ENCODE measurements at places on chromosomes 16 and 17.

GRCh38 chr17:40516581-40517285 is 15.3 kb upstream of the TNS4 start:
- DNase-seq = no peak
- H3K27ac ChIP-seq = no peak overlapping the region
- H3K4me3 ChIP-seq = no peak overlapping the region
- H3K36me3 ChIP-seq = no peaks in the 10 kb centered on the region

GRCh38 chr17:30568117-30568430 is 90.9 kb downstream of the GOSR1 start:
- H3K4me1 ChIP-seq = peaks cover 9% of the 10 kb centered on the region
- no peaks in the 10 kb centered on the region for H3K36me3 ChIP-seq
- DNase-seq = no peak
- no peak overlapping the region for H3K27ac ChIP-seq
- H3K4me3 ChIP-seq = no peak overlapping the region

- H3K4me1 ChIP-seq = no peaks in the 10 kb centered on the region
- no peaks in the 10 kb centered on the region for H3K36me3 ChIP-seq
- DNase-seq = no peak
- H3K4me3 ChIP-seq = no peak overlapping the region
- no peak overlapping the region for H3K27ac ChIP-seq
These were observed 58.1 kb upstream of the ADORA2B start for GRCh38 chr17:15886804-15887203.

DNA sequence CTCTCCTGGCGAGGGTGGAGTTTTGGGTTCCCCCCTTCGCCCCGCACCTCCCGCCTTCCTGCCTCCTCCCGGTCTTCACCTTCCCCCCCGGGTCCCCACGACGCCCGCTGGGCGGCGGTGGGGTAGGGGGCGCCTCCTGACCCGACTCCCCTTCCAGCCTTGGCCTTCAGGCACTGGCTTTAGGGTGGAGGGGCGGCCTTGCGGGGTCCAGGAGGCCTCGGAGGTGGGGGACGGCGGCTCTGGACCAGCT is 2.4 kb downstream of the SLC16A3 start:
- no peaks in the 10 kb centered on the region for H3K36me3 ChIP-seq
- no peak overlapping the region for H3K27ac ChIP-seq
- peaks cover 44% of the 10 kb centered on the region for H3K27me3 ChIP-seq
- peak overlapping the region; percentile 25 for H3K4me3 ChIP-seq
- DNase-seq = no peak

DNA sequence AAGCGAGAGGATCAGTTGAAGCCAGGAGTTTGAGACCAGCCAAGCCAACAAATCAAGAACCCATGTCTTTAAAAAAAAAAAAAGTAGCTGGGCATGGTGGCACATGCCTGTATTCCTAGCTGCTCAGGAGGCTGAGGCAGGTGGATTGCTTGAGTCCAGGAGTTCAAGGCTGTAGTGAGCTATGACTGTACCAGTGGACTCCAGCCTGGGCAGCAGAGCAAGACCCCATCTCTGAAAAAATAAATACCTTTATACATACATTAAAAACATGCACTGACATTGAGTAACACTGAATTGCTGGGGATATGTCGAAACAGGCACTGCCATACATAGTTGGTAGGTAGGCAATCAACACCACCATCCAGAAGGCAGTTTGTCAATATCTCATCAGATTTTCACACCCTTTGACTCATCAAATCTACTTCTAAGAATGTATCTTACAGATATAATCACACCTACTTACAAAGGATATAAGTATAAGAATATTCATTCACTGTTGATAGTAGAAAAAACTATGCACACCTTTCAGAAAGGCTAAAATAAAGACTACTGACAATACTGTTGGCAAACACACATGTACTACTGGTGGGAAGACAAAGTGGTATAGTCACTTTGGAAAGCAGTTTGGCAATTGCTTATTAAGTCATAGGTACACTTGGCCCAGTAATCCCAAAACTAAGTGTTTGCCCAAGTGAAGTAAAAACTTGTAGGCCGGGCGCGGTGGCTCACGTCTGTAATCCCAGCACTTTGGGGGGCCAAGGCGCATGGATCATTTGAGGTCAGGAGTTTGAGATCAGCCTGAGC is 6.4 kb upstream of the CEP20 start:
- no peak for DNase-seq
- H3K27me3 ChIP-seq = no peaks in the 10 kb centered on the region
- no peaks in the 10 kb centered on the region for H3K36me3 ChIP-seq
- no peak overlapping the region for H3K4me3 ChIP-seq

DNA sequence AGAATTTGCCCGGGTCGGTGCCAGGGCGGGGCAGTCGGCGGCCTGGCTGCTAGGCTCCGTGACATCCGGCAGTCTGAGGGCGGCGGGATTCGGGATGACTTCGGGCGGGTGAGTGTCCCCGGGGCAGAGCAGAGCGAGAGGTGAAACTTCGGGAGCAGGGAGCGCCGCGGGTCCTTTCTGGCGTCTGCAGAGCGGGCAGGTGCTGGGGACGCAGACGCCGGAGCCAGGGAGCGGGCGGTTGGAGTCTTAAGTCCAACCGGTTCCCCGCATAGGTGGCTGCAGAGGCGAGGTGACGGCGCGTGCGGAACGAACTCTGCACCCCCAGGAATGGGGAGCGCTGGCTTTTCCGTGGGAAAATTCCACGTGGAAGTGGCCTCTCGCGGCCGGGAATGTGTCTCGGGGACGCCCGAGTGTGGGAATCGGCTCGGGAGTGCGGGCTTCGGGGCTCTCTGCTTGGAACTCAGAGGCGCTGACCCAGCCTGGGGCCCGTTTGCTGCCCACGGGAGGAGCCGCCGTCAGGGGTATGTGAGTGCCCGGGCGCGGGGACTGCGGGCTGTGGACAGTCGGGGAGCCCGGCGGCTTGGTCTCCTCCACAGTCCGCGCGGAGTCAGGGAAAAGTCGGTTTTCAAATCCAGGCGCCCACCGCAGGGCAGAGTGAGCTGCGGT is at the start of gene B4GALNT2:
B4GALNT2 (plus strand) TSS at position 71 of the 666 bp plus-strand sequence; CDS start at position 95, 24 bp downstream.
- no peak within 1 kb of the TSS for H3K4me3 ChIP-seq
- no peak within 1 kb of the TSS for H3K27ac ChIP-seq
- no peak for DNase-seq

- no peaks in the 10 kb centered on the region for H3K4me1 ChIP-seq
- no peak overlapping the region for H3K27ac ChIP-seq
- DNase-seq = no peak
These were observed 3.3 kb downstream of the SYNRG start for GRCh38 chr17:37605813-37606505.

DNA sequence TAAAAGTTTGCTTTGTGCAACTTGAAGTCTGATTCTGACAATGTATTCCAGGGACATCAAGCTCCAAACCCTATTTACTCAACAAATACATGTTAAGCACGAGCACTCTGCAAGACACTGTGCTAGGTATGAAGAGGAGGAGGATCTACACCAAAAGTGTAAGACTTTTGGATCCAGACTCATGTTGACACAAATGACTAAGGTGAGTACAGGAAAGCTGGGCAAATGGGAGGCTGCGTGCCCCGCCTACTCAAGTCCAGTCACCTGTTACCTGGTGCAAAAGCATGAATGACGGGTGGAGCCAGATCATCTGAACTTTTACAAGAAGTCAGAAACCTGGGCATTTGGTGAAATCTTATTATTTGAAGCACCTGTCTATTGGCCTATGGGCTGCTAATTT is 120.7 kb downstream of the ABCC12 start:
- DNase-seq = no peak
- no peak overlapping the region for H3K4me3 ChIP-seq
- no peaks in the 10 kb centered on the region for H3K36me3 ChIP-seq
- H3K27me3 ChIP-seq = no peaks in the 10 kb centered on the region

GRCh38 chr17:27353033-27353460 is 59.1 kb downstream of the WSB1 start:
- no peak overlapping the region for H3K27ac ChIP-seq
- no peaks in the 10 kb centered on the region for H3K4me1 ChIP-seq
- no peaks in the 10 kb centered on the region for H3K36me3 ChIP-seq
- no peaks in the 10 kb centered on the region for H3K27me3 ChIP-seq

DNA sequence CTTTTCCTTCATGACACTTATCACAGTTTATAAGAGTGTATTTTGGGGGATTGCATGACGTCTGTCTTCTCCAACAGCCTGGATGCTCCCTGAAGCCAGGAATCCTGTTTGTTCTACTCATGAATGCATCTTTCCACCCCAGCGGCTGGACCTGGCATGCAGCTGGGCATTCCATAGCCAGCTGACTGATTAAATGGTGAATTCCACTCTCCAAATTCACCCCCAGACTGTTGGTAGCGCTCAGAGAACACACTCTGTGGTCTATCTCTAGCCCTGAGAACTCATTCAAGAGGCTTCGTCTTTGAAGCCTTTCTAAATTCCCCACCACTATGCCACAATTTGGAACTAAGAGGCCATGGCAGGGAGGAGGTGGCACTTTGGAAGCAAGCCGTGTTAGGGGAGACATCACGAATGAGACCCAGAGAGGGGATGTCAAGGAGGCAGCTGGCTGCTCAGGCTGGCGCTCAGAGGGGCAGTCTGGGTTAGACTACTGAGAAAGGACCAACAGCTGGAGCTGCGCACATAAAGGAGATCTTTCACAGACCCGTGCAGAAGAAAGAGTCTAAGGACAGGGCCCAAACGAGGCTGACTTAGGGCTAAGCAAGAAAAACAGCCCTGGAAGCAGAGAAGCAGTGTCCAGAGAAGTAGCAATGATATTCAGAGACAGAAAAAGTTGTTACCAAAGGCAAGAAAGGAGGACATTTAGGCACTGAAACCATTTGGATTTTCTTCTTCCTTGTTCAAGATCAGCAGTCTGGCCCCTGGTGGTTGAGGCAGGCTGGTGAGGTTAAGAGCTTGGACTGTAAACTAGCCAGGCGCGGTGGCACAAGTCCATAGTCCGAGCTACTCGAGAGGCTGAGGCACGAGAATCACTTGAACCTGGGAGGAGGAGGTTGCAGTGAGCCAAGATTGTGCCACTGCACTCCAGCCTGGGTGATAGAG is 42.4 kb upstream of the ZNF629 start:
- no peaks in the 10 kb centered on the region for H3K4me1 ChIP-seq
- no peak overlapping the region for H3K4me3 ChIP-seq
- no peak for DNase-seq

DNA sequence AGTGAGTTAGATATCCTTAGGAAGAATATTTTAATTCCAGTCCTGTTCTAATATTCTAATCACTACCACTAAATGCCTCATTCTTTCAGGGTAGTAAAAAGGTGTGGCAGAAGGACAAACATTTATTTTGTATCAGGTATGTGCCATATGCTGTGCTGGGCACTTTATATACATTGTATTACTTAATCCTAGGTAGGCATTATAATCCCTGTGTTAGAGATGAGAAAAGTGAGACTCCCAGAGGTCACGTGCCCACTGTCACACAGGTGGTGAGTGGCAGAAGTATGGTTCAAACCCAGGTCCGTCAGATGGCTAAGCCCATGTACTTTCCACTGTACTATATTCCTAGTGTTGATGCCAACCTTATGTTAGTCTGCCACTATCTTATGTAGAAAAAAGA is 104.7 kb upstream of the NOG start:
- no peaks in the 10 kb centered on the region for H3K4me1 ChIP-seq
- DNase-seq = no peak
- no peaks in the 10 kb centered on the region for H3K27me3 ChIP-seq
- H3K27ac ChIP-seq = no peak overlapping the region
- no peak overlapping the region for H3K4me3 ChIP-seq
- no peaks in the 10 kb centered on the region for H3K36me3 ChIP-seq

GRCh38 chr16:71337631-71338030 is 20.9 kb upstream of the CALB2 start:
- no peaks in the 10 kb centered on the region for H3K27me3 ChIP-seq
- no peak overlapping the region for H3K27ac ChIP-seq
- DNase-seq = no peak
- H3K4me1 ChIP-seq = no peaks in the 10 kb centered on the region
- H3K36me3 ChIP-seq = no peaks in the 10 kb centered on the region
- no peak overlapping the region for H3K4me3 ChIP-seq

- no peaks in the 10 kb centered on the region for H3K27me3 ChIP-seq
- H3K4me3 ChIP-seq = no peak overlapping the region
- H3K4me1 ChIP-seq = peaks cover 5% of the 10 kb centered on the region
- no peak overlapping the region for H3K27ac ChIP-seq
- no peak for DNase-seq
These were observed 42.1 kb downstream of the TBC1D16 start for GRCh38 chr17:79993390-79994227.

DNA sequence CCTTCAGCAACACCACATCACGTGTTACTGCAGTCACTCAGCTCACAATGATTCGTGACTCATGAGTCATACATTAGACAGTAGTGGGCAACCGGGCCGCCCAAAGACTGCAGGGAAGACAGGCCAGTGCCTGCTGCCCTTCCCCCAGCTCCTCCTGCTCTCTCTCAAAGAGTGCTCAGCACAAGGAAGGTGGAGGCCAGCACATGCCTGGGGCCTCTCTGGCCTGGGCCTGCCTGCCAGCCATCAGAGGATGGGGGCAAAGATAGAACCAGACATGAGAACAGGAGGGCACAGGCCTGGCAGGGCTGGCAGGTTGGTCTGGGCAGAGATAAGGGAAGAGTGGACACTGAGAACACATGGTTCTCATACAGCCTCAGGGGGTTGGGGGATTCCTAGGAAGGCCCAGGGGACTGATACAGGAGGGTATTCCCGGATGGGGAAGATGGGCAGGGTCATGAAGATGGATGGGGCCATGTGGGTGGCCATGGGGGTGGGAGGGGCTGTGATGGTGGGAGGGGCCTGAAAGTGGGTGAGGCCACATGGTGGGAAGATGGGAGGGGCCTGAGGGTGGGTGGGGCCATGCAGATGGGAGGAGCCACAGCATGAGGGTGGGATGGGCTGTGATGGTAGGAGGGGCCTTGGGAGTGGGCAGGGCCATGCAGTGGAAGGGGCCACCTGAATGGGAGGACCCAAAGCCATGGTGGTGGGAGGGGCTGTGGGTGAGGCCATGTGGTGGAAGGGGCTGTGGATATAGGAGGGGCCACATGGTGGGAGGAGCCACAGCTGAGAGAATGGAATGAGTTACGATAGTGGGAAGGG is 29.0 kb downstream of the KATNB1 start:
- H3K4me3 ChIP-seq = no peak overlapping the region
- H3K36me3 ChIP-seq = peaks cover 10% of the 10 kb centered on the region
- no peak overlapping the region for H3K27ac ChIP-seq
- no peak for DNase-seq

- no peaks in the 10 kb centered on the region for H3K27me3 ChIP-seq
- peaks cover 7% of the 10 kb centered on the region for H3K36me3 ChIP-seq
- no peak overlapping the region for H3K27ac ChIP-seq
- no peak for DNase-seq
- H3K4me3 ChIP-seq = no peak overlapping the region
These were observed 8.8 kb downstream of the MBTD1 start for GRCh38 chr17:51251010-51251409.

- H3K4me3 ChIP-seq = no peak overlapping the region
- no peaks in the 10 kb centered on the region for H3K4me1 ChIP-seq
- no peak overlapping the region for H3K27ac ChIP-seq
- DNase-seq = no peak
These were observed 22.4 kb upstream of the MFSD6L start for GRCh38 chr17:8821446-8822105.

- DNase-seq = no peak
- peaks cover 31% of the 10 kb centered on the region for H3K36me3 ChIP-seq
- peak overlapping the region; percentile 63 for H3K27ac ChIP-seq
- H3K27me3 ChIP-seq = no peaks in the 10 kb centered on the region
These were observed 479 bp upstream of the ZNF207 start for GRCh38 chr17:32349503-32349853.

- no peak overlapping the region for H3K27ac ChIP-seq
- H3K36me3 ChIP-seq = no peaks in the 10 kb centered on the region
- no peak overlapping the region for H3K4me3 ChIP-seq
- H3K4me1 ChIP-seq = no peaks in the 10 kb centered on the region
These were observed 64.7 kb downstream of the HELZ start for GRCh38 chr17:67180275-67180674.
